ENCODE measurements at places on chromosomes 7 and 10. TPM values are rescaled to one million over a fixed set of nuclear protein-coding genes. Genes with fewer than 3 reads are reported as not detected.

DNAJB9 gene
- total RNA-seq: 7.8 TPM

DNA sequence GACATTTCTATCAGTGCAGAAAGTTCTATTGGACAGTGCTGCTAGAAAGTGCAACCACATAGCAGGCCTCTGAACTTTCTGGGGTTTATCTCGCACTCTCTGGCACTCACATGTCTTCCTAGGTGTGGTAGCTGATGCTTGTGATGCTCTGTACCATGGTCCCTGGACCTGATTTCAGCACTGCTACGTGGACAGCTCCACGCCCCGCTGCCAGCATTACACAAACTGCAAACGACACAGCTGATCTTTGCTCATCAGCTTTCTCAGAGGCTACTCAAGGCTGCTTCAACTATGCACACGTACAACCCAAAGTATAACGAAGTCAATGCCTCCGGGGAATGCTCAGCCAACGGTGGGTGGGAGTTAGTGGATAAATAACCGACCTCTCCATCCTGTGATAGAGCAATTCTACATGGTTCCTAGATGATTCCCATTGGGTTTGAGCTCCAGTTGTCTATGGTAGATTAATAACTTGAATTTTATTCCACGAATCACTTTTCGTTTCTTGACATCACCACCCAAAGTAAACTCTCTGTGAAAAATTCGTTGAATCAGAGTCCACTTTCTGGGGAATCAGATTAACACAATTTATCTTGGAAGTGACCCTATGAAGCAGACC lies 302.5 kb downstream of the ACTR3B start:
- DNase-seq: no peak

DNA sequence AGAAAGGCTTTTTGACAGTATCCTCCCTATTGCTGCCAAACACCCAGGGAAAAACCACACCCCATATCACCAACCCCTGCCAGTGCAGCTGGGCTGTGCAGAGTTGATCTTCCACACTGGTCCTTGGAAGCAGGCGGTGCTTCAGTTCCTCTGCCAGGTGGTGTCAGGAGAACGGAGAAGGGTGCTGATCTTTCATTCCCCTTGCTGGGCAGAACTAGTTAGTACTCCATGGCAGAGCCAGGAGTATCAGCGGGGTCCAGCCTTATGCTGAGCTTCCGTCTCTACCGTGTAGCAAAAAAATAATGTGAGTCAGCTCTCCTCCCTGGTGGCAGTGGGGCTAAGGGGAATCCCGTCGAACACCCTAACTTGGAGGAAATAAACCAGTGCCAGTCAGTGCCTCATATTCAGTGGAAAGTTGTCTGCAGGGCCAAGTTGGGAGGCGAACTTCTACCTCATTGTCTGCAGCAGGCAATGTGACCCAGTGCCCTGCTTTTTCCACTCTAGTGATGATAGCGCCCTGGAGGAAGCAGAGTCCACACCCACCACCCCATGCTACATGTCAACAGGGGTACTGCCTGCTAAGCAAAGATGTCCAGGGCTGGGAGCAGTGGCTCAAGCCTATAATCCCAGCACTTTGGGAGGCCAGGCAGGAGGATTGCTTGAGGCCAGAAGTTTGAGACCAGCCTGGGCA lies 175.4 kb downstream of the AUTS2 start:
- no peak for DNase-seq

DNA sequence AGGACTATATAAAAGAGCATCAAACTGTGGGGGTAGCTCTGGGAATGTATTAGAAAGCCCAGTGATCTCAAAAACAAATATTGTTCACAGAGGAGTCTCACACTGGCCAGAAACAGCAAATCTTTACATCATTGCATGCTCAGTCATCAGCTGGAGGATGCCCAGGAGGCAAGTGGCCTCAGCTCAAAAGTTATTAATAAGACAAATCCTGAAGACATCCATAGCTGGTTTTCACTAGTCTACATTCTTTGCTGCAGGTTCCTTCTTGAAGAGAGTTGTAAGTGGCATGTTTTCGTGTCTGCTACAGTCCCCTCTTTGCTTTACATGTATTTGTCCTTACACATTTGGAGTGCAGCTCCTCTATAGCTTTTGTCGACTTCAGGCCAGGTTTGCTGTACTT lies 8.6 kb upstream of the CCDC7 start:
- DNase-seq: no peak

GRCh38 chr7:80806663-80807062 lies 112.2 kb downstream of the SEMA3C start:
- DNase-seq: no peak

- no peak for DNase-seq
These were observed 122.9 kb upstream of the KCTD7 start for GRCh38 chr7:66505531-66506451.

DNA sequence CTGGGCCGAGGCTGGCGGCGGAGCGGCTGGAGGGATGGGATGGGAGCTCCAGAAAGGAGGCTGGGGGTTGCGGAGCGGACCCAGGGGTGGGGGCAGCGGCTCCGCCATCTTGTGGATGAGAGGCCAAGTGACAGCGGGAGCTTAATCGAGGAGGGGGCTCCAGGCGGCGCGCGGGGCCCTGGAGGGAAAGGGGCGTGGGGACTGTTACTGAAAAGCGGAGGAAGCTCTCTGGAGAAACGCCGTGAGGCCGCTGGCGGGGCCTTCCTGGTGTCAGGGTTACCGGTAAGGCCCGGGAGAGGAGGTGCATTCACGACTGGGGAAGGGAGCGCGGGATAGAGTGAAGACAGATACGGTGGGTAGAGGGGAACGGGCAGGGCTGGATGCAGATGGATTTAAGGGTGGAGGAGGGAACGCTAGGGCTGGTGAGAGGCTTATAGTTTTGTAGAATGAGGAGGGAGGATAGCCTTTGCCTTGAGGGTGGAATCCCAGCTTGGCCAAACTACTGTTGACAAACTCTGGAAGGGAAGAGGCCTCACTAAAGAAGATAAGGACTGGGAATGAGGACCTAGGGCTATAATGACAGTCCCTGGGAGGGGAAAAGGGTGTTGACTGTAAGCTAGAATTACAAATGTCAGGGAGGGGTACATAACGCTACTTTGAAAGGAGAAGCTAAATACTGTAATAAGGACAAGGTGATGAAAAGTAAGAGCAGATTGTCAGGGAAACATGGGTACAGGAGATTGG lies 535 bp downstream of the BTRC start:
- DNase-seq: peak; percentile 63

GRCh38 chr7:103718482-103719061 lies 270.9 kb downstream of the RELN start:
- DNase-seq: no peak

- DNase-seq: no peak
These were observed 88.8 kb downstream of the NOD1 start for GRCh38 chr7:30389791-30390190.

GRCh38 chr7:6460990-6461584 lies 13.3 kb upstream of the DAGLB start:
- no peak for DNase-seq

DNA sequence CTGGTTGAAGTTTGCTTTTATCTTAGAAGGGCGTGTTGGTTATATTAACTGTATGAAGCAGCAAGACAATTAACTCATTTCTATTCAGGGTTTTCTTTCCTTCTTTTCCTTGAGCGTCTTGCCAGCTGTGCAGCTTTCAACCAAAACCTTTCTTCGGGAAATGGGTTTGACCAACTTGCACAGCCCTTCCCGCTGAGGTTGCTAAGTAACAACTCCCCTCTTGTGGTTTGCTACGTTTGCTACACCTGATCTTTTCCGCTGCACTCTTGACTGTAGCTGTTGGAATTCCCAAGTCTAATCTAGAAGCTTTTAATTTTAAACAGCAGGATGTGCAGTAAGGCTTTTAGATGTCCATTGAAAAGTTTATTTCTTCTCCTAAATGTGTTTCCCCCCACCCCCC lies 116.9 kb downstream of the CDCA7L start:
- DNase-seq: no peak

COBL gene
- total RNA-seq: 36.8 TPM

DNA sequence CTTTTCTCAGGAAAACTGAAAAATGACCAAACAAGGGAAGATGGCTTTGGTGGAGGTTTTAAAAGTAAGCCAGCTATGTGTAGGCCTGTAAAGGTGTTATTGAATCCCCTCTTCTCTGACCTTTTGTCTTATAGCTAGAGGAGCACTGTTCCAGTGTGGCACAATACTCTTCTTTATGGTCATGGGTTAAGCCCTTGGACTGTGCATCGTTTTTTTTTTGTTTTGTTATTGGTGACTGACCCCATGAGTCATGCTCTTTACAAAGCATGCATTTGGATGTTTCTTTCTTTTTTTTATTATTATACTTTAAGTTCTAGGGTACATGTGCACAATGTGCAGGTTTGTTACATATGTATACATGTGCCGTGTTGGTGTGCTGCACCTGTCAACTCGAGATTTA lies 19.6 kb upstream of the FAM25A start:
- no peak for DNase-seq

PLAU gene
- 4.0 TPM for total RNA-seq

GRCh38 chr7:112770051-112770450 lies 20.1 kb downstream of the TMEM168 start:
- no peak for DNase-seq

DNA sequence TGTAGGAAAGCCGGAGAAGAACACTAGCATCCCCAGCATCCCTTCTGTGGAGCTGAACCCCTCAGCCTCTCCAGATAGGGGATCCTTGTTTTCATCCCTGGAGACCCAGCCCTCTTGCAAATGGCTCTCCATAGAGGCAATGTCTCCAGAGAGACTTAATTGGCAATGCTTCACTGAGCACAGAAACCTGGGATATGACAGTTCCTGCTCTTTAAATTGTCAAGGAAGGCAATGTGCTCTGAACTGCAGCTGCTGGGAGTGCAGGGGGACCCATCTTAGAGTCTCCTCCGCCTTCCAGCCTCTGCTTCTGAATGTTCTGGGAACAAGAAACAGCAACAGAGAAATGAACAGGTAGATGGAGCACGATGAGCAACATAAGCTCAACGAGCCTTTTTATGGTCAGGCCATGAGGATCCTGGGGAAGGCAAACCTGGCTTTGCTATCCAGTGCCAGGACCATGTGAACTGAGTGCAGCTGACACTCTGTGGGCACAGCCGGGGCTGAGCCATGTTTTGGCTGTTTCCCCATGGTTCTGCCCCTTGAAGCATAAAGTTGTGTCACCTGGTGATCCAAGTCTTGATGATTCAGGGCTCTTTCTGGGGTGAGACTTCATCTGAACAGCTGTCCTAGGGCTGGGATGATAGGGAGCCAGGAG lies 481.0 kb downstream of the PLXNA4 start:
- DNase-seq: no peak

DNA sequence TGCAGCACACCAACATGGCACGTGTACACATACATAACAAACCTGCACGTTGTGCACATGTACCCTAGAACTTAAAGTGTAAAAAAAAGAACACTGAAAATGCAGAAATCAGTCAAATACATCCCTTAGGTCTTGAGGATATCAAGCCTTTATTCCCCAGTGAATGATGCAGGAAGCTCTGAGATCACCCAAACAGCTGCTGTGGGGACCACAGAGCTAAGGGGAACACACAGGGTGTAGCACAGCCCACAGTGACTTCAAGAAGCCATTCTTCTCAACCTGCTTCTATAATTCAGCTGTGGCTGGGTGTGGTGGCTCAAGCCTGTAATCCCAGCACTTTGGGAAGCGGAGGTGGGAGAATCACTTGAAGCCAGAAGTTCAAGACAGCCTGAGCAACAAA lies 314.9 kb downstream of the CALN1 start:
- no peak for DNase-seq

HERC4 gene
- total RNA-seq: 51.5 TPM

SPDYE16 gene
- total RNA-seq: not detected

NHLRC2 gene
- total RNA-seq: 46.1 TPM

C7orf57 gene
- not detected for total RNA-seq

- no peak for DNase-seq
These were observed 19.9 kb upstream of the CCNY start for GRCh38 chr10:35316218-35316967.

- DNase-seq: no peak
These were observed 22.6 kb upstream of the RAB18 start for GRCh38 chr10:27481486-27481885.

HACD1 gene
- total RNA-seq: 16.6 TPM

- no peak for DNase-seq
These were observed 155.7 kb upstream of the FGFR2 start for GRCh38 chr10:121753726-121754476.

- DNase-seq: no peak
These were observed 99.3 kb upstream of the OIT3 start for GRCh38 chr10:72794260-72794659.

DNA sequence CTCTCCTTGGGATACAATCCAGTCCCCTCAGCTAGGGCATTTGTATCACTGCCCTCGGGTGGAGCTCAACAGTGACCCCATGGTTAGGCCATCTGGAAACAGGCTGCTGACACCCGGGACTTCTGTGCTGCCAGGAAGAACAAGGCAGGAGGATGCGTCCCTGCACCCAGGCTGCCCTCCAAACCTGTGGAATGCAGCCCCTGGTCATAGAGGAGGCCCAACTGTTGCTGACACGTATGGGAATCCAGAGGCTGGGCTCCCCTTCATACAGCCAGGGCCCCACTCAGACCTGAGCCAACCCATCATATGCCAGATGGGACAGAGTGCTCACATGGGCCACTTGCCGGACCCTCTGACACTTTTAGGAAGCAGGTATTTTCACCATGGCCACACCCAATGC lies 45.5 kb upstream of the SRGN start:
- DNase-seq: no peak

DNA sequence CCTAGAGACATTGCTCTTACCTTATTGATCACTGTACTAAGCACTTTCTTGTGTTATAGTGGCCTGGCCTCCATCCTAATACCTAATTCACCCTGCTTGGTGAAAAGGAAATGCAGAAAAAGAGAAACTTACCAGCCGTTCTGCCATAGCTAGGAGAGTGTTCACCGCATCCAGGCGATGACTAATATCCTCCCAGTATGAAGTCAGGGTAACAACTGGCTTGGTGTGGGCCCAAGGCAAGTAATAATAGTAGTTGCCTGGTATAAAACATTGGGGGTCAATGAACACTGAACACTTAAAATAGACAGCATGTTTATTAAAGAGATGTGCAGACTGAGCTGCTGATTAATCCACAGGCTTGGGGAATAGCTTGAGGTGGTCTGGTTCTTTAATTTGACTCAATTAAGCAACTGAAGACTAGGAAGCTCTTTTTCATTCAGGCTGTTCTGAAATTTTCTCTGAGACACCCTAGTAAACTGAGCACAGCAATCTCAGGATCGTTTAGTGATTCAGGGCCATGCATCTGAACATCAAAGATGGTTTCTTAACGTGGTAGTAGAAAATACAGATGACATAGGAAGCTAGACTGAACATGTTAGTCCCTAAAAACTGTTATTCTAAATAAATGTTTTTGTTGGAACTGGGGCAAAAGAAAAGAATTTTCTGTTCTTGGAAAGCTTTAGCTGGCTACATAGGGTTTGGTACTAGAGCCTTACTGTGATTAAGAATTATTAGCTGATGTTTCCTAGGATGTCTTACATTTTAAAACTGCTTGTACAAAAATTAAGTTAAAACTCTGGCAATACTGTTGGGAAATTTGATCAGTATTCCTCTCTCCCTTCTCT lies 102.2 kb downstream of the MYOF start:
- no peak for DNase-seq

CDH23 gene
- total RNA-seq: 1.4 TPM

- no peak for DNase-seq
These were observed 56.6 kb upstream of the TOMM7 start for GRCh38 chr7:22879280-22879679.

- no peak for DNase-seq
These were observed 37.6 kb downstream of the SORCS3 start for GRCh38 chr10:104678658-104679057.

All from colonic mucosa (tissue), 4 donors.